AG08396 (cell line): ENCODE measurements at places on chromosomes 13 and 19.

GRCh38 chr13:28574617-28575142, 79.8 kb upstream of the FLT1 start:
- peak; percentile 75 for DNase-seq

DNA sequence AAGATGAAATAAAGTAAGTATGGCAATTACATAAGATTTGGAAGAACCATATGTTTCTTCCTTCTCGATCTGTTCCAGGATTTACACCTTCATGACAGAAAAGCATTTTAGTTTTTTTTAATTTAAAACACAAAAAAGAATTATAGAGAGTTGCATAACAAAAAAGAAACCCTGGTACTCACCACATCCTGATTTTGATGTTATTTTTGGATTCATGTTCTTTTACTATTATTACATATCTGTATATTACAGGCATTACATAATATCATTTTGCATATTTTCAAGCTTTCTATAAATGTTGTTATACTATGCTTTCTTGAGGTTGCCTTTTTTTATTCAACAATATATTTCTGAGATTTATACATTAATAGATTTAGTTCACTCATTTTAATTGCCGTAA, 6.7 kb upstream of the KATNAL1 start:
- DNase-seq, result no peak

DNA sequence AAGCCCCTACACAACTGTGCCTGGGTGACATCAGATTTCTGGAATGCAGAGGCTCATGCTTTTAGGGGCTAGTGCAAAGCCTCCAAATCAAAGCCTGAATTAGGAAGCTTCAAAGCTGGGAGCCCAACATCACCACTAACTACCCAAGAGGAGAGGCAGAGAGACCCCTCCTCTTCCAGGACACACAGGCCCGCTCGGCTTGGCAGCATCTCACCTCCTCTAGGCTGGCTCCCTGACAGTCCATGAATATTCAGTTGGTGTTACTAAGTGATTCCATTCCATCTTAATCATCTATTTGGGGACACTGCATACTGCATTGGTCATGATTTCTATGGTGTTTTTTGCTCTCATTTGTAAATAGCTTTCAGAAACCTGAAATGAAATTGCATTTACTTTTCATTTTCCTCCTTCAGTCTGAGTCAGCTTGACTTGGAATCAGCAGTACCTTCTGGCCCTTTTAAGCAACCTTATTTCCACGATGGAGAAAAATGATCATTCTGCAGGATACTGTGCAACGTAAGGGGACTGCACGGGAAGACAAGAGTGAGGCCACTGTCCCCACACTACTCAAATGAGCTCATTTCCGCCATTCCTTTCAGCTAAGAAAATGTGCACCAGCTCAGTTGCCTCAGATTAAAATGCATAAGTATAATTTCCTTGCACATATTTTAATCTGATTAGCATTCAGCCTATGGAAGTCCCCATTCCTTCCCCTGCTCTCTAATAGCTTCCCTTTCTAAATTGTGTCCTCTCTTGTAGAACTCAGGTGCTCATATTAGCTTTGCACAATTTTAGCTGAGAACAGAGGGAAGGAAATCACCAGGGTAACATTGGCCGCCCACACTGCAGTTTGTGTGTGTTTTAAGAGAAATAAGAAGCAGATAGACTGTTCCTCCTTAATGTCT, 219.9 kb downstream of the RFC3 start:
- no peak for DNase-seq

GRCh38 chr13:70623239-70623638, 515.0 kb upstream of the KLHL1 start:
- no peak for DNase-seq

GRCh38 chr19:38527466-38528136, 90.2 kb downstream of the MAP4K1 start:
- DNase-seq, result no peak

GRCh38 chr19:50833117-50833801, at the start of gene KLK15:
KLK15 (minus strand) TSS chr19:50833574; CDS start chr19:50831492, 2,082 bp downstream.
- DNase-seq, result no peak

DNA sequence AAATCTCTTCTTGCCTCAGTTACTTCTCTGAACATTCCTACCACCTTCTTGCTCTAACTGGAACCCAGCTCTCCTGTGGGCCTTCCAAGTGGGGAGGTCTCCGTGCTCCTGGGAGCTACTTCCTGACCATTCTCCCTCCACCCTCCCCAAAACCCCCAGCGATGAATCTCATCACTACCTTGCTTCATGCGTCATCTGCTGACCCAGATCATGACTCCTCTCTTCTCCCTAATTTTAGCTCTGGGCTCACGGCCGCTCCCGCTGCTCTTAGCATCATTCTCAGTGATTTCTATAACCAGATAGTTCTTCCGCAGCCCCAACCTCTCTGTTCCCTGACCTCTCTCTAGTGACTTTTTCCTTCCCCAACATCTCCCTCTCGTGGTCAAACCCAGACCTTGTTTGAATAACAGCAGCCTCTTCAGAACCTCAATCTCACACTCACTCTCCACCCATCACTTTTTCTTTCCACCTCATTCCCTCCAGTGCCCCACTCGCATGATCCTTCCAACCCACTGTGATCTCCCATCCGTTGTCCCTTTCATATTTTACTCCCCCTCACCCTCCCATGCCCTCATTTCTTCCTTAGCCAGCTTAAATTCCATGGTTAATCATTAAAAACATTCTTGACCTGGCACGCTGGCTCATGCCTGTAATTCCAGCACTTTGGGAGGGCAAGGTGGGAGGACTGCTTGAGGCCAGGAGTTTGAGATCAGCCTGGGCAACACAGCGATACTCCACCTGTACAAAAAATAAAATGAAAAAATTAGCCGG, 21.8 kb downstream of the MRPS12 start:
- DNase-seq, result no peak

- peak; percentile 81 for DNase-seq
Measured at GRCh38 chr19:3655402-3656072, 28.9 kb upstream of the CACTIN start.

- no peak for DNase-seq
Measured at GRCh38 chr19:10987571-10988297, 26.9 kb downstream of the SMARCA4 start.

DNA sequence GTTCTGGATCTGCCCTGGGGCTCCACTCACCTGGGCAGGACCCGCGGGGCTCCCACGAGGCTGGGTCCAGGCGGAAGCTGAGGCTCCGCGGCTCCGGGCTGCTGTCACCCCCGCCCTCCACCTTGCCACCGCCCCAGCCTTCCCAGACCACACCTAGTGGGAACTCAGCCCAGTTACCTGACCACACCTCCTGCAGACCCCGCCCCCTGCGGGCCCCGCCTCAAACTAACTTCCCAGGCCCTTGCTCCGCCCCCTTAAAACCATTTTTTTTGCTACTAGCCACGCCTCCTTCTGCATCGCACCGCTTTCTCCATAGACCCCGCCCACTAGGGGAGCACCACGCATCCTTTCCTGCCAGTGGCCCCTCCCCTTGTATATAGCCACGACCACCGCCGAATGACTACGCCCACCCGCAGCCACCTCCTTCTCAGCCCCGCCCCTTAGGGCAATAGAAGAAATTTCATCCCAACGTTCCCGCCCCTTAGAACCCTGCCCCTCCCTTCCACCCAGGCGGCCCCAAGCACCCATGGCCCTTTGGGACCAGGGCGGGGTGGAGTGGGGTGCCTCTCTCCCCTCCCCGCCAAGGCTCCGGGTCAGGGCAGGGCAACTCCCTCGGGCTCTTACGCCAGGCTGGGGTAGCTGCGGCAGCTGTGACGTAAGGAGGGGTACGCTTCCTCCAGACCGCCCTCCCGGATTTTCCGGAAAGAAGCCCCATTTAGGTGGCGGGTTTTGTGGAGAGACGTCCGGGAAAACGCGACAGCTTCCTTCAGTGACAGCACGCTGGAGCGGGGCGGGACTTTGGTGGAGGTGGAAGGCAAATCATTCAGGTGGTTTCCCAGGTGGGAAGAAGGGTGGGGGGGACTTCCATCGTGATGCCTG, at the start of gene SH2D3A:
SH2D3A (minus strand) TSS at position 79 of the 879 bp plus-strand sequence. CDS start 3,687 bp downstream, outside the sequence.
- no peak for DNase-seq

GRCh38 chr13:97423300-97424045, 10.5 kb upstream of the RAP2A start:
- no peak for DNase-seq

DNA sequence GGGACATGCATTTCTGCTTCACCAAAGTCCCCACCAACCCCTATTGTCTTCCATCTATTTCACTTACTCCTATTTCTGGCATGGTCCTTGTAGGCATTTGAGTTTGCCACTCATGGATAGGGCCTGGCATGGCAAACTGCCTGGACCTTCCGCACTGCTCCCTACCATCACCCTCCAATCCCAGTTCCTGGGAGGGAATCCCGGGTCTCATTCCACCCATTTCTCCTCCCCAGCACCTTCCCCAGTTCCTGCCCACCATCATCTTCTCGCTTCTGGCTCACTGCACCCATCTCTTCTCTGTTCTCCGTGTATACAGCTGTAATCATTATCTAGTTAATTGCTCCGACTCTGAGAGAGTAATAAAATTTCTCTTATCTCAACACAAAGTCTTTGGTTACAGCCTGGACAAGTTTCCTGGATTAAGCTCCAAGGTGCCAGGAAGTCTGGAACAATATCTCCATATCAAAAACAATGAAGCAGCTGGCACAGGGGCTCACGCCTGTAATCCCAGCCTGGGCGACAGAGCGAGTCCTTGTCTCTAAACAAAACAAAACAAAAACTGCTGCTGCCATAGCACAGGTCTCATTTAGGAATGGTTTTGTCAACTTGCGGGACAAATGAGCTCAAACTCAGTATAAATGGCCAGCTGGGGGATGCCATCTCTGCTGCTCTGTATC, 17.0 kb upstream of the COX7A1 start:
- DNase-seq, result no peak

GRCh38 chr19:30447553-30447870, 75.3 kb downstream of the ZNF536 start:
- no peak for DNase-seq

DNA sequence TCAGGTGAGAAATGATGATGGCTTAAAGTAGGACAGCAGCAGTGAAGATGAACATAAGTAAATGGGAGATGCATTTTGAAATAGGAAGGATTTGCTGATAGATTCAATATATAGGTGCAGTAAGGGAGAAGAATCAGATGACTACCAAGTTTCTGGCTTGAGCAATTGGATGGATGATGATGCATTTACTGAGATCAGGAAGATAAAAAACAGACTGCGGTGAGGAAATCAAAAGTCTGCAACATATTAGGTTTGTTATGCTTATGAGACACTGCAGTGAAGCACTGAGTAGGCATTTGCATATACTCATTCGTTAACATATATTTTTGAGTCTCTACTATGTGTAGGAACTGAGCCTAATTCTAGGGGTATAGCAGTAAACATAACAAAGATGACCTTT, 184.2 kb downstream of the LACC1 start:
- no peak for DNase-seq

DNA sequence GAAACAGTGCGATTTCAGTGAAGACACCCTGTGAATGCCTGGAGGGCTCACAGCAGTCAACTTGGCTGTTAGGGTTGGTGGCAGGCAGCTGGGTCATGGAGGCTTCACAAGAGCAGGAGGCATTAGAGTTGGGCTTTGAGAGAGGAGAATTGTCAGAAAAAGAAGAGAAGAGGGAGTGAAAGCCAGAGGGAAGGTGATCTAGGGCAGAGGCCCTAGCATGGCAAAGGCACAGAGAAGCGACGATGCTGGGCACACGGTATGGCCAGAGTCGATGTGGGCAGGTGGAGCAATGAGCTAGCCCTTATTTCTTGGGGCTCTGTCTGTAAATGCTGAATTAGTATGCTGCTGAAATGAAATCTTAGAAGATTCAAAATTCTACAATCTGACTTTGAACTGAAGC, 52.6 kb upstream of the OLFM4 start:
- DNase-seq, result no peak

- no peak for DNase-seq
Measured at GRCh38 chr19:34033880-34034279, 138.4 kb upstream of the LSM14A start.

GRCh38 chr13:53821632-53822031, 793.0 kb downstream of the OLFM4 start:
- DNase-seq, result no peak

- DNase-seq, result peak; percentile 89
Measured at GRCh38 chr19:44141191-44142058, at the start of gene ZNF234. ZNF234 (plus strand) TSS chr19:44141554; CDS start chr19:44144633, 3,079 bp downstream.

- DNase-seq, result no peak
Measured at GRCh38 chr13:37101201-37101600, 4.3 kb downstream of the CSNK1A1L start.

DNA sequence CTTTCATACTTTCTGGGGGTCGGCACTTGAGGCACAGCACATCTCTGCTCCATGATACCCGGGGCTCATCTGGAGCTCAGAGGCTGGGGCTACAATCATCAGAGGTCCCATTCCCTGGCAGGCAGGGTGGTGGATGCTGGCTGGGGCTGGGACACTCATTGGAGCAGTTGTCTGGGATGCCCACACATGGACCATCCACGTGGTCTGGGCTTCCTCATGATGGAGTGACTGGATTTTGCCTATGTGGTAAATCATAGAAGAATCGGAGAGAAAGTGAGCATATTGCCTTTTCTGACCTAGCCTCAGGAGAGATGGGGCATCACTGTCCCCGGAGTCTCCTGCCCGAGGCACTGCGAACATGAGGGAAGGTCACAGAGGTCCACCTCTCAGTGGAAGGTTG, 91.4 kb upstream of the IRS2 start:
- no peak for DNase-seq

DNA sequence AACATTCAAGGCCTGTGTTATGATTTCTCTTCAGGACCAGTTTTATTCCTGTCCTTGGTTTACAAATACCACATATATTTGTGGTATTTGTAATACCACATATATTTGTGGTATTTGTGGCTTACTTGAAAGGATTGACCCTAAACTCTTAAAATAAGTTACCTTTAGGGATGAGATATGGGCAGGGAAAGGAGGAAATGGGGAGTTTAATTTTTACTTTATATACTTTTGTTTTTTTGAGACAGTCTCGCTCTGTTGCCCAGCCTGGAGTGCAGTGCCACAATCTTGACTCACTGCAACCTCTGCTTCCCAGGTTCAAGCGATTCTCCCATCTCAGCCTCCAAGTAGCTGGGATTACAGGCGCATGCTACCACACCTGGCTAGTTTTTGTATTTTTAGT, 2.3 kb upstream of the TGDS start:
- DNase-seq, result no peak

- no peak for DNase-seq
Measured at GRCh38 chr13:98299235-98299965, 122.3 kb upstream of the RNF113B start.

DNA sequence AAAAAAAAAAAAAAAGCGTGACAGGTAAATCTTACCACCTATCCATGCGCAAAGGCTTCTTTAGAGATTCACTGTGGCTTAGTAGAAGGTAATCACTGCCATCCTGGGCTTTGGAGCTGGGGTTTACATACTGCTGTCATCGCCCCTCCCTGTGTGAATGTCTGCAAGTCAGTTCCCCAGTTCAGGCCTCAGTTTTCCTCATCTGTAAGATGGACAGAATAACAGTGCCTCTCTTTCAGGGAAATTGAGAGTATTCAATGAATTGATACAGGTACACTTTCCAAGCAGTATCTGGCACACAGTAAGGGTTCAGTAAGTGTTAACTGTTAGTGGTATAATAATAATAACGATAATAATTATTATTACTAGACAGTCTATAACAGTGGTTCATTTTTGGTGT, 2.2 kb downstream of the RELB start:
- DNase-seq, result no peak

- no peak for DNase-seq
Measured at GRCh38 chr13:109977212-109977968, 191.0 kb upstream of the IRS2 start.
